Activated CD8-positive, alpha-beta memory T cell treated with anti-CD3 and anti-CD28 coated beads, Interleukin-2, amount 10 ng/mL, durations not matched to agents 7 days and 5 days (primary cell): ENCODE measurements at places on chromosomes 1 and 21. TPM values are rescaled to one million over a fixed set of nuclear protein-coding genes. Genes with fewer than 3 reads are reported as not detected.

SNRPE gene
- total RNA-seq: 209 TPM

FAM151A gene
- not detected for total RNA-seq

FCGR1A gene
- 0.70 TPM for total RNA-seq

BMP8B gene
- 0.61 TPM for total RNA-seq

LYPD8 gene
- not detected for total RNA-seq

DCDC2B gene
- total RNA-seq: not detected

CELF3 gene
- not detected for total RNA-seq

DNA sequence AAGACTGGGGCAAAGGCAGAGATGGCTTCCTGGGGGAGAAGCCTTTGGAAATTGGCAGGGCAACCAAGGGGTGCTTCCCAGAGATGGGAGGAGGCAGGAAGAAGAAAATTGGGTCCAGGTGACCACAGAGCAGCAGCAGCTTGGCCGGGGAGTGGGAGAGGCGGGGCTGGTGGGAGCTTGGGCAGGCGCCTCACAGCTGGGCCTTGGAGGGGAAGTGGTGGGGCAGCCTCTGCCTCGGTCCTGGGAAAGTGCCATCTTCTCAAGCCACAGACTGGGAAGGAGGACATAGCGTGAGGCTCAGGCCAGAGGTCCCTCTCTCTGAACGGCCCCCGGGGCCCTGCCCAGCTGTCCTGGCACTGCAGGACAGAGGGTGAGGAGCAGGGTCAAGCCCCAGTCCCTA lies 24.0 kb upstream of the WASF2 start:
- H3K27me3 ChIP-seq: no peaks in the 10 kb centered on the region
- H3K4me1 ChIP-seq: no peaks in the 10 kb centered on the region
- DNase-seq: no peak
- no peak overlapping the region for H3K4me3 ChIP-seq

DNA sequence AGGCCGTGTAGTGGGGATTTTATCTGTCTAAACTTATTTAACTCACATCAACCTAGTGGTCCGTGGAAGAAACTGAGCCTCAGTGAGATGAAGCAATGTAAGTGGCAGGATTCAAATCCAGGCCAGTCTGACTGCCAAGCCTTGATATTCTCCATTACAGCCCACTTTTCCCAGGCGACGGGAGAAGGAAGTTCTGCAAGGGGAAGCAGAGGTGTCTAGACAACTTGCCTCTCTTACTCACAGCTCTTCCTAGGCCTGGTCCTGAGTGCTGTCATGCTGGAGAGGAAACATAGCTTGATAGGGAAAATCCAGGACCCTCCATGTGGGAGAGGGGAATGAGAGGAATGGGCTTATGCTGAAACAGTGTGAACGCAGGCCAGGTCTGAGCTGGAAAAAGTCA lies 9.1 kb downstream of the CTSE start:
- peaks cover 22% of the 10 kb centered on the region for H3K4me1 ChIP-seq
- H3K36me3 ChIP-seq: no peaks in the 10 kb centered on the region
- peaks cover 14% of the 10 kb centered on the region for H3K27me3 ChIP-seq
- DNase-seq: no peak
- no peak overlapping the region for H3K27ac ChIP-seq

DNA sequence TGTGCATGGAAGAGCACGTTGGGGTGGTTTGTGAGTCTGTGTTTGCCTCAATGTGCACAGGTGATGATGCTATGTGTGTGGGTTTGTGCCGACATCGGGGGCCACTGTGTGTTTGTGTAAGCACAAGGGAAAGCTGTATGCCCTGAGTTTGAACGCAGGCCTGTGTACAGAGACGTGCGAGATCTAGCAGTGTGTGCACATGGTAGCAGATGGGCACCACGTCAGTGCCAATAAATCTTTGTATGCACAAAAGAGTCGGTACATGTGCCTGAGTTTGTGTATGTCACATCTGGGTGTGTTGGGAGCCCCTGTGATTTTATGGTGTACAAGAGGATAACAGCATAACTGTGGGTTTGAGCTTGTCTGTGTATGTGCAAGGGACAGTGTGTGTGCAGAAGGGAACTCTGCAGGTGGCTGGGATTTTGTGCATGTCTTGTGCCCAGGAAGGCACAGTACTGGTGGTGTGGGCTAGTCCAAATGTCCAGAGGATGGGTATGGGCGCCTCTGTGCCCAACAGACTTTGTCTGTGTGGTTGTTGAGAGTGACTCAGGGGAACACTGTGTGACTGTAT lies 32.0 kb upstream of the WASF2 start:
- H3K27ac ChIP-seq: peak overlapping the region; percentile 94
- H3K27me3 ChIP-seq: no peaks in the 10 kb centered on the region
- peak; percentile 46 for DNase-seq
- H3K4me3 ChIP-seq: peak overlapping the region; percentile 82
- H3K4me1 ChIP-seq: peaks cover 65% of the 10 kb centered on the region
- no peaks in the 10 kb centered on the region for H3K36me3 ChIP-seq

- H3K4me3 ChIP-seq: no peak overlapping the region
- no peaks in the 10 kb centered on the region for H3K36me3 ChIP-seq
- no peak overlapping the region for H3K27ac ChIP-seq
- H3K4me1 ChIP-seq: no peaks in the 10 kb centered on the region
- H3K27me3 ChIP-seq: no peaks in the 10 kb centered on the region
- DNase-seq: no peak
Observed at GRCh38 chr1:246947255-246947654, 15.5 kb upstream of the AHCTF1 start.

DNA sequence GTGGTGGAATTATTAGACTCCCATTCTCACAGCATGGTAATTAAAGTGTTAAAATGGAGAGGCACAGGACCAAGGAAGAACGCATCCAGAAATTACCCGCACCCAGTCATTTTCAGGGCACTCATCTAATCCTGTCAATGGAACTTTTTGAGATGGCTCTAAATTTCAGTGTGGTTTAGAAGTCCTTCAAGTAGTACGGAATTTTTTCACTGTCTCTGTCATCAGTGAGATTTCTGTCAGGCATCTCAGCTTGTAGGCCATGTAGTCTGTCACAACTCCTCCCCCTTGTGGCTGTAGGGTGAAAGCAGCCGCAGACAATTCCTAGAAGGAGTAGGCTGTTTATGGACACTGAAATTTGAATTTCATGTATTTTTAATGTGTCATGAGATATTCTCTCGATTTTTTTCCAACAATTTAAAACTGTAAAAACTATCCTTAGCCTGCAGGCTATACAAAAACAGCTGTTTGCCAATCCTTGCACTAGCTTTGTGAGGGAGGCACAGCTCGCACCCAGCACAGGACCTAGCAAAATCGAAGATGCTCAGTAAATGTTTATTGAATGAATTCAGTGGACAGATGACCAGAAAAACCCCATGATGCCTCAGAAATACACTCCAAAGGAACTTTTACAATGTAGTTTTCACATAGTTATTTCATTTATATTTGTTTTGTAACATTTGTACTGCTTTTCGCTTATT lies 6.6 kb upstream of the NUP133 start:
- H3K4me3 ChIP-seq: no peak overlapping the region
- peak; percentile 68 for DNase-seq
- peaks cover 5% of the 10 kb centered on the region for H3K4me1 ChIP-seq
- peaks cover 6% of the 10 kb centered on the region for H3K36me3 ChIP-seq

GRCh38 chr1:162230517-162230916 lies 146.1 kb downstream of the SPATA46 start:
- no peaks in the 10 kb centered on the region for H3K36me3 ChIP-seq
- no peak overlapping the region for H3K4me3 ChIP-seq
- H3K27me3 ChIP-seq: peaks cover 35% of the 10 kb centered on the region
- no peak overlapping the region for H3K27ac ChIP-seq
- no peak for DNase-seq
- H3K4me1 ChIP-seq: no peaks in the 10 kb centered on the region

DNA sequence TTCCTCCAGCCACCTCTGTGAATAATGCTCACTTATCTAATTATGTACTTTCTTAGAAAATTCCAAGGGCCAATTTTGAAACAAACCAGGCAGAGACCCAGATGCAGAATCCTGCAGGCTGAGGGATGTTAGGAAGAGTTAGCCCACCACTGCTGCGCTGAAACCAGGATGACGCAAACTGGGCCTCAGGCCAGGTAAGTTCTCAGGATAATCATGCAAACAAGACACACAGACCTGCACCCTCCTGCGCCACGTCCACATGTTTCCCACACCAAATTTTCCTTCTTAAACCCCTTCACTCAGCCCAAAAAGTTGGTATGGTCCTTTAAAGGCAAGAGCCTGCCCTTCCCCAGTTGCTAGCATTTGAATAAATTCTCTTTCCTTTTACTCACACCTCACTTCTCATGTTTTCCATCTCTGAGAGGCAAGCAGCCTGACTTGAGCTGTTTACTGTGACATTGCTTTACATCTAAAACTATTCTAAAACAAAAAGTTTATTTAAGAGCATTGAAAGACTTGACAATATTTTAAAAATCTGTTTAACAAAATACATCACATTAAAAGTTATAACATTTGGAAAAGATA lies 887.1 kb downstream of the LRRIQ3 start:
- H3K4me1 ChIP-seq: no peaks in the 10 kb centered on the region
- H3K4me3 ChIP-seq: no peak overlapping the region
- no peaks in the 10 kb centered on the region for H3K27me3 ChIP-seq
- H3K27ac ChIP-seq: no peak overlapping the region

- no peak for DNase-seq
- no peak overlapping the region for H3K27ac ChIP-seq
- no peak overlapping the region for H3K4me3 ChIP-seq
- H3K4me1 ChIP-seq: no peaks in the 10 kb centered on the region
Observed at GRCh38 chr1:203422116-203422515, 53.5 kb upstream of the PRELP start.

DNA sequence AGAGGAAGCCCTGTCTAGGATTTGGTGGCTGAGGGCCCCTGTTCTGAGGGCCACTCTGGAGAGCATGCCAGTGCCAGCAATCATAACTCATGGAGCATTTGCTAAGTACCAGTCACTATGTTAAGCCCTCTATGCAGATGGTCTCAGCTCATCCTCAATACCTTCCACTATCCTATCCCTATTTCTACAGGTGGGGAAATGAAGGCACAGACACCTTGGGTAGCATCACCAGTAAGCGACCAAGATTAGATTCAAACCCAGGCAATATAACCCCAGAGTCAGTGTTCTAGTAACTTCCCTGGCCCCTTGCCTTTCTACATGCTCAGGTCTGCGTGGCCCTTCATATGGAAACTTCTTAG lies 7.9 kb upstream of the NBPF1 start:
- no peak overlapping the region for H3K4me3 ChIP-seq
- no peaks in the 10 kb centered on the region for H3K27me3 ChIP-seq
- H3K36me3 ChIP-seq: no peaks in the 10 kb centered on the region
- H3K4me1 ChIP-seq: no peaks in the 10 kb centered on the region
- no peak overlapping the region for H3K27ac ChIP-seq
